Dermis lymphatic vessel endothelial cell (primary cell): ENCODE measurements at places on chromosomes 6 and 20. TPM values are rescaled to one million over a fixed set of nuclear protein-coding genes. Genes with fewer than 3 reads are reported as not detected.

Gene TTK
- 2.7 and 3.4 TPM in 2 replicates for total RNA-seq

Gene SLC22A16
- under 0.01 TPM in 1 of 2 replicates, not detected in the other for total RNA-seq

Gene XKR7
- total RNA-seq: under 0.01 TPM in 1 of 2 replicates, not detected in the other

Gene LIN28B
- total RNA-seq: not detected in 2 replicates

Gene RNF5
- total RNA-seq: 46.2 and 61.2 TPM in 2 replicates

Gene PRKN
- total RNA-seq: 1.1 and 3.1 TPM in 2 replicates

Gene SYCP2L
- total RNA-seq: not detected in 2 replicates

Gene LHFPL5
- not detected in 2 replicates for total RNA-seq

Gene SAMD5
- 0.43 and 2.4 TPM in 2 replicates for total RNA-seq

Gene ULBP1
- under 0.01 and 0.11 TPM in 2 replicates for total RNA-seq

Gene KCNK16
- total RNA-seq: not detected in 2 replicates

Gene BAK1
- 13.2 and 21.1 TPM in 2 replicates for total RNA-seq

Gene ZBTB46
- total RNA-seq: 78.5 and 87.3 TPM in 2 replicates

Gene PAX1
- not detected in 2 replicates for total RNA-seq

Gene STX11
- 13.1 and 26.8 TPM in 2 replicates for total RNA-seq

Gene MUC22
- total RNA-seq: not detected in 2 replicates

Gene ID4
- total RNA-seq: 0.17 and 0.76 TPM in 2 replicates

Gene MLIP
- 1.5 TPM in 2 replicates for total RNA-seq

Gene GABRR2
- total RNA-seq: 0.43 and 0.77 TPM in 2 replicates

Gene SEL1L2
- not detected in 2 replicates for total RNA-seq

Gene DNMT3B
- total RNA-seq: 0.76 and 1.2 TPM in 2 replicates

Gene SCGN
- total RNA-seq: not detected in 2 replicates

Gene TMEM244
- not detected in 2 replicates for total RNA-seq

Gene LPIN3
- 0.17 and 1.1 TPM in 2 replicates for total RNA-seq
